ENCODE measurements at places on chromosomes 7 and 10.

DNA sequence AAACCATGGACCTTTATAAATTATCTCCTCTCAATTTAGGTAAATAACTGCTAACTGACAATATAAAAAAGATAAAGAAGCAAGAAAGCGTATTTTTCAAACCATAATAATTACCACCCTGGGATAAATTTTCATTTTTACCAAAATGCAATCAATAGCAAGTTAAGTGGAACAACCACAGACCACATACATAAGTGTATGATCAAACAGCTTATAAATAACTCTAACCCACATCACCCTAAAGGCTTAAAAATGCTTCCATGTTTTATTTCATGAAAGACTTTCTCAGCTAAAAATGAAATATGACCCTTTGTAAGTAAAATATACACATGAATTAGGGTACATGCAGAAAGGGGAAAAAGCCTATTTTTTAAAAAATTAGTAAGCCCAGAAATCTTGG is 156.5 kb downstream of the SGMS1 start:
- DNase-seq: no peak

- no peak for DNase-seq
Measured at GRCh38 chr7:112105584-112106530, 100.3 kb downstream of the DOCK4 start.

GRCh38 chr10:14879124-14879927 is 660 bp downstream of the SUV39H2 start:
- peak; percentile 53 for DNase-seq

GRCh38 chr10:70145166-70145665 is 1.3 kb downstream of the TYSND1 start:
- DNase-seq: no peak

Measured in ecto neural progenitor cell (in vitro differentiated cells).